ENCODE measurements at places on chromosomes 1 and 21.

DNA sequence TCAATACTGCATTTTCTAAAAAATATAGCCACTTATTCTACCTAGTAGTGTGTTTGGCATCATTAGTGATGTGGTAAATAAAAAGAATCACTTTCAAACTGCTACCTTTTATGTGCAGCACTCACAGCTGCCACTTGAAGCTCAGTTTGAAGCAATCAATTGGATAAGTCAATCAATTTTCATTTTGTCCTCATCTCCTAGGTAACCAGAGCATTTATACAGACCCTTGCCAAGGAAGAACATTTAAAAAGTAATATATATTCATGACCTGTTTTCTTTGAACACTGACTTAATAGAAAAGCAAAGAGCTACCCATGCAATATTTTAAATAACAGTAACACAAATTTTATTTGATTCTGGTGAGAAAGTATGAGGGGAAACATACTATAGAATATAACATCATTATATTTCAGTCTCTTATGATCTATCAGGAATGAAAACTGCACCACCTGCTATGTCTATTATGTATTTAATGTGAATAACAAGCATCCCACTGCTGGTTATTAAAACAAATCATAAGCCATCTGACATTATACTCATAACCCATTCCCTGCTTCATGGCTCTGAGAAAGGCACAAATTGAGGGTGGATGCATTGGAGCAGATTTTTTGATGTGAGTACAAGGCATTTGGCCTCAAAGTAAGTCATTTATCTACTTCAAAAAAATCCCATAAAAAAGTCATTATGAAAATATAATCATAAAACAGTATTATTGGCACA lies 168.4 kb upstream of the C21orf91 start:
- DNase-seq: no peak

DNA sequence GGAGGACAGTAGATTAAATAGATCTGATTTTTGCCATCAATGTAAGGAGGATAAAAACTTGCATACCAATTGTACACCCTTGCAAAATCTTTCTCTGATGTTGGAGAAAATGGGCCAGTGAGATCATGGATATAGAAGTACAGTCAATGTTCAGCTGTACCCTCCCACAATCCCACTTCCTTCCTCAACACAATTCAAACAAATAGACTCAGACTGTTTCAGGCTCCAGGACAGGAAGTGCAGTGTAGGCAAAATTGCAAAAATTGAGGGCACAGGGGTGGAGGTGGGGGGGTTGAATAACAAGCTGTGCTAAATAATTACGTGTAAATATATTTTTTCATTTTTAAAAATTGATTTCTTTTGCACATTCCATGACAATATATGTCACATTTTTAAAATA lies 3.9 kb upstream of the IFI44 start:
- DNase-seq: no peak

DNA sequence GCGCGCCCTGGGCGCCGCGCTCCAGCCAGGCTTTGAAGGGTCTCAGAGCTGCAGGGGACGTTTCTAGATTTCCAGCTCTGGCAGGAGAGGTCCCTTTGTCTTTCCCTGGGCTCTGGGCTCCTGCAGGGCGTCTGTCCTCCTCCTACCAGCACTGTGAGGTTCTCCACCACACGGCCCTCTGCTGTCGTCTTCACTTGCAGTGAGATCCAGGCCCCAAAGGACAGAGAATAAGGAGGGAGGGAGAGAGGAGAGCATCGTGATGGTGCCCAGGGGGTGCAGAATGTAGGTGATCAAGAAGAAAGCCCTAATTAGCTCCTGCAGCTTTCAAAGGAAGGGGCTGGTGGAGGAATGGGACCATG lies 4.2 kb upstream of the GNB1 start:
- no peak for DNase-seq

- DNase-seq: no peak
Observed at GRCh38 chr1:1591452-1591851, 8.5 kb downstream of the FNDC10 start.

GRCh38 chr1:24925082-24925779 lies 4.8 kb downstream of the RUNX3 start:
- DNase-seq: peak; percentile 84

GRCh38 chr1:117826119-117826518 lies 103.3 kb downstream of the GDAP2 start:
- DNase-seq: no peak

DNA sequence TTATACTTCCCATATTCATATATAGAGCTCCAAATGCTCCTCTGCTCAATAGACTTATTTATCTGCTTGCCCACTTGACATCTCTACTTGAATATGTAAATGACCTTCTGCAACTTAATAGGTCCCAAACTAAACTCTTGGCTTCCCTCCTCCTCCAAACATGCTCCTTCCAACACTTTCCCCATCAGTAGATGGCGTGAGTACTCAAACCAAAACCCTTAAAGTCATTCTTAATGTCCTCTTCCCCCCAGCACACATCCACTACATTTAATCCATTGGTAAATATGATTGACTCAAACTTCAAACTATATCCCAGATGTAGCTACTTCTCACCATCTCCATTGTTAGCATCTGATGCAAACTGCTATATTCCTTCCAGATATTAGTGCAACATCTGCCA lies 48.5 kb upstream of the PBX1 start:
- DNase-seq: no peak

GRCh38 chr1:26598890-26599289 lies 69.3 kb downstream of the RPS6KA1 start:
- DNase-seq: no peak

GRCh38 chr1:11417162-11417561 lies 61.8 kb upstream of the DISP3 start:
- no peak for DNase-seq

GRCh38 chr1:236103646-236104218 lies 38.6 kb upstream of the GPR137B start:
- no peak for DNase-seq

DNA sequence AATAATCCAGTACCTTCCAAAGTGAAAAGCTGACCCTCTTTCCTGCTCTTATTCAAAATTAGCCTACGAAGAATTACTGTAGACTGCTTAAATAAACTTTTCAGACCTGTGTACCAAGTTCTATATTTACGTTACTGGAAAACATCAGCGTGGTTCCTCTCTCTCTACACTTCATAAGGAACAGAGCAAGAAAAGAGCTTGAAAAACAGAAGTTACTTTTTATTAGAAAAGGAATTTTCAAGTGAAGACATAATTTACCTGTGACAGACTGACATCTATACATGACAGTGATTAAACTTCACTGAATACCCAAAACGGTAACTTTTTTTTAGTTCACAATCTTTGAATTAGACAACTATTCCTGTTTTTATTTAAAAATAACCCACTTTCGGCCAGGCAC lies 2.7 kb downstream of the ENAH start:
- no peak for DNase-seq

- DNase-seq: no peak
Observed at GRCh38 chr21:34859976-34860653, 189.0 kb downstream of the RUNX1 start.

GRCh38 chr1:175191659-175192058 lies 917 bp downstream of the KIAA0040 start:
- DNase-seq: no peak

DNA sequence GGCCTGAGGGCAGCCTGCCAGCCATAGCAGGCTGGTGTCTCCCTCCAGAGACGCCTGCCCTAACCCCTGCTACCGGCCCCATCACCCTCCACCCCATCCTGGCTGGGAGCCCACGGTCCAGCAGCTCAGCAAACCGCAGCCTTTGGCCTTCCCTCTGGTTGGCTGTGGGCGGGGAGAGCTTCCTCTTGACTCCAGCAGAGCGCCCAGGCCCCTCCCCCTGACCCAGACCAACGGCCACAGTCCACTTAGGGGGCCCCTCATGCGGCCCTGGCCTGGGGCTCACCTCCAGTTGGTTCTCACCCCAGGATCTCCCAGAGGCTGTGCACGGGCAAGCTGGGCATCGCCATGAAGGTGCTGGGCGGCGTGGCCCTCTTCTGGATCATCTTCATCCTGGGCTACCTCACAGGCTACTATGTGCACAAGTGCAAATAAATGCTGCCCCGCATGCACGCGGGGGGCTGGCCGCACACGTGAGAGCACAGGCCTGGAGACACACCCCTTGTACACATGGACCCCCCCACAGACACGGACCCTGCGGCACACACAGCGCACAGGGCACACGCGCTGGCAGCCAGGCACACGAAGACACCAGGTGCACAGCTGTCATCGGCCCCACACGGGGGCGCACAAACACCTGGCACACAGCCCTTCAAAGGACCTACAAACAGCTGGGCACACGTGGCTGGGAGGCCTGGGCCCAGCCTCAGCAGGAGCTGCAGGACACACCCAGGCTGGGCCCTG lies 3.1 kb downstream of the SMIM1 start:
- no peak for DNase-seq

GRCh38 chr1:20626524-20626923 lies 6.7 kb upstream of the PINK1 start:
- no peak for DNase-seq

GRCh38 chr21:15260604-15261003 lies 195.8 kb upstream of the NRIP1 start:
- no peak for DNase-seq

GRCh38 chr1:40317394-40318074 lies 448 bp upstream of the COL9A2 start:
- no peak for DNase-seq

- DNase-seq: peak; percentile 94
Observed at GRCh38 chr1:221741703-221742554, at the start of gene DUSP10. DUSP10 (minus strand) TSS chr1:221742089; CDS start chr1:221739744, 2,345 bp downstream.

GRCh38 chr1:167648978-167649744 lies 19.1 kb downstream of the RCSD1 start:
- no peak for DNase-seq

DNA sequence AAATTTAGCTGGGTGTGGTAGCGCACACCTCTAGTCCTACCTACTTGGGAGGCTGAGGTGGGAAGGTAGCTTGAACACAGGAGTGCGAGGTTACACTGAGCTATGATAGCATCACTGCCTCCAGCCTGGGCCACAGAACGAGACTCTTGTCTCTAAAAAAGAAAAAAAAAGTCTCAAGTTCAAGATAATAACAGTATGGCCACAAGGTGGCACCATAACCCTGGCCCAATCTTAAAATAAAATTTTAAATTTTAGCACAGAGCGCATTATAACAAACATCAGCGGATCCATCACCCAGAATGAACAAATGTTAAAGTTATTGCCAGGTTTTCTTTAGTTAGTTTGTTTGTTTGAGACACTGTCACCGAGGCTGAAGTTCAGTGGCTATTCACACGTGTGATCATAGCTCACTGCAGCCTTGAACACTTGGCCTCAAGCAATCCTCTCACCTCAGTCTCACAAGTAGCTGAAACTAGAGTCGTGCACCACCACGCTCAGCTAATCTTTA lies 2.9 kb upstream of the HTR6 start:
- DNase-seq: no peak

DNA sequence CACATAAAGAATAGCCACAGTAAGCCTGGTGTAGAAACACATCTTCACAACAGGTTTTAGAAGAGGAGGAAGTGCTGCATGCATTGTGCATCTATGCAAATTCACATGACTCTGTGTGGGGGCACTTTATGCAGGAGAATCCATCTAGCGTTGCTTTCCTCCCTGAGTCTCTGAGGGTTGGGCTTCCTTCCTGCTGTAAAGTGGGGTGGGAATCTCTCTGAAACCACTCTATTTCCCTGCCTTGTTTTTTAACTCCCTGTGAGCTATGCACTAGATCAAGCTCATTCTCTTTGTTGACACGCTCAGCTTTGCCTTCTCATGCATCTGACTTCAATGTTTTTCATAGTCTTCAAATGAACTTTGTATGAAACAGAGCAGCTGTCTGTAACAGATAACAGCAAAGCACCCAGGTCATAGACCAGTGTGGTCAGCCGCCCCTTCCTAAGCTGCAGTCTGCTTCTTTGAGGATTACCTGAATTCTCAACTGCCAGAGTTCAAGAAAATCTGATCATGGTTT lies 102.7 kb upstream of the DPH5 start:
- DNase-seq: no peak

DNA sequence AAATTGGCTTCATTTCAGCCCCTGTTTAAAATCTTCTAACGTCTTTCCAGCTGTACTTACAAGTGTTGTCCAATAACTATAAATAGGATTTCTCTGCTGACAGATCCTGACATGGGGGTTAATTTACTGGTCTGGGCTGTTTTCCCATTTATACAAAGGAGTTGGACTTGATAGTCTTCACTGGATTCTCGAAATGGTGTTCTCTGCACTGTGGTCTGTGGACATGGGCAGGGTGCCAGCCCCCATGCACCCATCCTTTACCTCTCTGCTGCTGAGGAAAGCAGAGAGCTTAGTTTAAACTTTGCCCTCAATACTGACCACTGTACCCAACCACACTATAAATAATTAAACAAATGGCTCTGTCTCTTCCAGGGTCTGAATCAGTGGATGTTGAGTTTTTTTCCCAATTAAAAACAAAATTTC lies 5.2 kb downstream of the DIO1 start:
- no peak for DNase-seq

DNA sequence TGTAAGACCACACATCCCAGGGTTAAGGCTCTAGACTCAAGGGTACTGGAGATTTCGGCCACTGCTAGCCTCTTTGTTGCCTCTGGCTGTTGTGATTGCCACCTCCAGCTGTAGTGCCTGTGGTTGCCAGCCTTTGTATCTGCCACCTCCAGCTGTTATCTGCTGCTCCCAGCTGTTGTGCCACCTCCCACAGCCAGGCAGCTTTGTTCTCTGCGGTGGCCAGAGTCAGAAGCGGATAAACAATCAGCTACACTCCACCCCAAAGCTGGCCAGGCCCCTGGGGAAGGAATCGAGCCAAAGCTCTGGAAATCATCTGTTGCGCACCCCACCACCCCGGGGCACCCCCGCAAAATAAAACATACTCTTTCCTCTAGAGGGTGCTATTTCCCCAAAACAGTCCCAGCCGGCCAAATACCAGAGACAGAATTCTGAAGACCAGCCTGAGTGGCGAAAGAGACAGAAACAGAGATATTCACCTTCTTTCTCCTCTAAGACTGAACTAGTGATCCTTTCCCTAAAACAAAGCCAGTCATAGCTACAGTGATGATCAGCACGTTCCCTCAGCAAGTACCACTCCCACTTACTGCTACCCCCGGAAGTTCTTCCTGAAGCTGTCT lies 14.8 kb upstream of the PIGM start:
- DNase-seq: no peak

DNA sequence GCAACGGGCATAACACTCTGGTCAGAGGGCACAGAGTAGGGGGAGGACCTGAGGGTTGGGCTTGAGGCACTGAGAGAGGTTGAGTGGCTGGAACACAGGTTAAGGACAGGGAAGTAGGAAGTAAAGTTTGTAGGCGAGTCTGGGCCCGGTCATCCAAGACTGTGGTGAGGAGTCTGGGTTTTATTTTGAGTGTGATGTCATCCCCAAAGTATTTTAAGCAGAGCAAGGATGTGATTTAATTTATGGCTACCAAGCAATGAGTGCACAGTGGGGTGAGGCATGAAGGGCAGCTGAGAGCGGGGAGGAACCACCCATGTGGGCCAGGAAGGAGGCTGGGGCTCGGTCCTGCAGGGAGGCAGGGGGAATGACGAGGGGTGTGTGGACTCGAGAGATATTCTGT lies 11.2 kb upstream of the VWA5B1 start:
- no peak for DNase-seq

GRCh38 chr21:35138665-35139381 lies 89.7 kb upstream of the RUNX1 start:
- peak; percentile 78 for DNase-seq

All from stimulated activated CD8-positive, alpha-beta memory T cell treated with anti-CD3 and anti-CD28 coated beads, Interleukin-7, amount 100 ng/mL, for 48 hours (primary cell).